ENCODE measurements at places on chromosomes 1 and 21.

DNA sequence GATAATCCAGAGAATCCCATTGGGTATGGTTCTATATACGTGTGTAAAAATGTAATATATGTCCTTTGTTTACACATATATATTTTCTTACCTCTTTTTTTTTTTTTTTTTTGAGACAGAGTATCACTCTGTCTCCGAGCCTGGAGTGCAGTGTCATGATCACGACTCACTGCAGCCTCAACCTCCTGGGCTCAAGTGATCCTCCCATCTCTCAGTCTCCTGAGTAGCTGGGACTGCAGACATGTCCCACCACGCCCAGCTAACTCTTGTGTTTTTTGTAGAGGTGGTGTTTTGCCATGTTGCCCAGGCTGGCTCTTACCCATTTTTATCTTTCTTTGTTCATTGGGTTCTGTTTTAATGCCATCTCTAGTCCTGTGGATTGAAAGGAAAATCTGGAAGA is 59.5 kb downstream of the ZBTB17 start:
- DNase-seq: no peak

- no peak for DNase-seq
Observed at GRCh38 chr1:19662313-19662712, 2.4 kb upstream of the HTR6 start.

DNA sequence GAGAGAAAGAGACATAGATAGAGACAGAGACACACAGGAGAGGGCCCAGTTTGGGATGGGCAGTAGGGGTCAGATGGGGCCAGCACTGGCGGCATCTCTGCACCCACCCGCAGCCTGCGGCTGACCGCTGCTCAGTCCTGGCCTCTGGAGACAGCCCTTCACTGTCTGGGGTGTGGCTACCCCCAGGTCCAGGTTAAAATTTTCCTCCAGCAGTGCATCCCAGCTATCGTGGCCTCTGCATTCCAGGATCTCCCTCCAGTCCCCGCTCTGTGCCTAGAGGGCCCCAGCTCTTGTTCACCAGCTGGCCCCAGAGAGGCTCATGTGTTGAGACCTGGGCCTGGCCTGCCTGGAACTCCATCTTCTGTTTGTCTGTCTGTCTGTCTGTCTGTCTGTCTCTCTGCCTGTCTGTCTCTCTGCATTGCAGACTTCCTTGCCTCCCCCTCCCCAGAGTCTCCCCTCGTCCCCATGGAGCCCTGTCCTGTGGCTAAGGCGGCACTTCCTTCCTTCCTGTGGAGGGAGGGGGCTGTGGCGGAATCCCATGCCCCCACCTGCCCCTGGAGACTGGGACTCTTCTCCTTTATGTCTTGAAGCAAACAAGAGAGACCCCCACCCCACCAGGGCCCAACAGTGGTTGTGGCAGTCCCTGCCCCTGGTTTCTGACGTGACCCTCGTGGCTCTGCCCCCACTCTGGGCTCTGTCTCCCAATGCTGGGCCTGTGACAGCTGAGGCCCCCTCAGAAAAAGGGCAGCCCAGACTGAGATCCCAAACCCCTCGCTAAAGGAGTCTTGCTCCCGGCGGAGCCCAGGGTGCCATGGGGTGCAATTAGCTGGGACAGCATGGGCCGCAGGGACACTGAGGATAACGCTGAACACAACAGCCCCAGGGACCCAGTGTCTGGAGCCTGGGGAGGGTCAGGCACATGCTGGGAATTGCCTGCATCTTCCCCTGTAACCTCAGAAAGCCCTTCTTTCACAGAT is 241.8 kb downstream of the NPHP4 start:
- DNase-seq: no peak

DNA sequence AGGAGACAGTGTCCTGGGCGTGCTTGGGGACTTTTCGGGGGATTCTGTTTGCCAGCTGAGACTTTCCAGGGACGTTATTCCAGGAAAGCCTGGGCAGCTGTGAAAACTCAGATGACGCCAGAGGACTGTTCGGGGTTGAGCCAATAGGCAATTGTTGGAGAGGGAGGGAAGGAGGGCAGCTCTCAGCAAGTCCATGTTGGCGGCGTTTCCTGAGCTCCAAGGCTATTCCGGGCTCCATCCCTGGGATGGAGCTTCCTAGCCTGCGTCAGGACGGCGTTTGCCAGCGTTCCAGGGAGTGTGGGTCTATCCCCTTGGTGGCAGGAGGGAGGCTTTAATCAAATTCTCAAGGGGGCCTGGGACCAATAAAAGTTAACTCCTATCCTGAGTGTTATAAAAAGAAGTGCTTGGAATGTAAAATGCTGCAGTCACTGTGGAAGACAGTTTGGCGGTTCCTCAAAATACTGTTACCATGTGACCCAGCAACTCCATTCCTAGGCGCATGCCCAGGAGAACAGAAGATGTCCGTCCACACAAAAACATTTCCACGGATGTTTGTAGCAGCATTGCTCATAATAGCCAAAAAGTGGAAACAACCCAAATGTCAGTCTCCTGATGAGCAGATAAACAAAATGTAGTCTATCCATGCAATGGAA is 15.2 kb downstream of the SLC27A3 start:
- DNase-seq: no peak

DNA sequence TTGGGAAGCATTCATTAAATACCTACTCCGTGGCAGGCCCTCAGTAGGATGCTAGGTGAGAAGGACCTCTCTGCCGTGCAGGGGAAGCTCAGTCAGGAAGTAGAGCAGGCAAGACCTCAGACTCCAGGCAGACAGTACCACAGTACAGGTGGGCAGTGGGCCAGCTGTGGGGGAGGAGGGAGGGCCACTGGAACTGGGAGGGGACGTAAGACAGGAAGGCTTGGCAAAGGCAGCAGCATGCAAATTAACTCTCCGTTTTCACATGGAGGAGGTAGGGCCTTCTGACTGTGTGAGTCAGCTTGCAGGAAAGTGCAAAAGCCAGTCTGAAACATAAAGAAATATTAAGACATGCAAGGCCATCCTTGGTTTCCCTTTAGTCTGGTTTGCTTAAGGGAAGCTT is 157.7 kb downstream of the TRIM33 start:
- DNase-seq: no peak

DNA sequence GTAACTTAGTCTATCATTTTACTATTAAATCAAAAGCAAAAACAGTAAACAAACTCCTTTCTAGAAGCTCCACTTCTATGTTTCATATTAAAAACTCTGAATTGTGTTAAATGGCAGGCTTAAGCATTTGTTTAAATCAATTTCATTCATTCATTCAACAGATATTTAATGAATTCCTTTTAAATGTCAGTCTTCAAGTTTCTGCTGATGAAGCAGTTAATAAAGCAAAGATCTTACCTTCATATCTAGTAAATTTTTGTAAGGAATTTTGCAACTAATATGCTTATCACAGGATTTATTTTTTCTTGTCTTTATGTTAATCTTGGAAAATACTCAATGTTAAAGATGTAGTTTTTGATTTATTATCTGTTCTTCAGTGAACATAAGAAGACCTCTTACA is 54.1 kb upstream of the RGS18 start:
- no peak for DNase-seq

- no peak for DNase-seq
Observed at GRCh38 chr1:17091252-17091651, 28.0 kb downstream of the PADI2 start.

GRCh38 chr1:56872597-56872996 is 18.0 kb downstream of the C8A start:
- DNase-seq: no peak

DNA sequence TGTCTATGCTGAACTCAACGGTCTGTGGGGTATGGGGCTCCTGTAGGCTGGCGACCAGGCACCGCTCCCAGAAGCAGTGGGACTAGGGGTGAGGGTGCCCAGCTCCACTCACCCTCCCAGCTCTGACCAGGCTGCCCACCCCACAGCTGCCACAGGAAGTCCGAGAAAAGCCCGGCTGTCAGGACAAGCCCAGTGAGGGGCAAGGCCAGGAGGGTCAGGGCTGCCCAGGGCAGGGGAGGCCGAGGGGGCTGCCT is 3.5 kb upstream of the TMEM52 start:
- no peak for DNase-seq

- DNase-seq: no peak
Observed at GRCh38 chr21:42350927-42351426, at the start of gene TFF2. TFF2 (minus strand) TSS chr21:42350994; CDS start chr21:42350957, 37 bp downstream.

DNA sequence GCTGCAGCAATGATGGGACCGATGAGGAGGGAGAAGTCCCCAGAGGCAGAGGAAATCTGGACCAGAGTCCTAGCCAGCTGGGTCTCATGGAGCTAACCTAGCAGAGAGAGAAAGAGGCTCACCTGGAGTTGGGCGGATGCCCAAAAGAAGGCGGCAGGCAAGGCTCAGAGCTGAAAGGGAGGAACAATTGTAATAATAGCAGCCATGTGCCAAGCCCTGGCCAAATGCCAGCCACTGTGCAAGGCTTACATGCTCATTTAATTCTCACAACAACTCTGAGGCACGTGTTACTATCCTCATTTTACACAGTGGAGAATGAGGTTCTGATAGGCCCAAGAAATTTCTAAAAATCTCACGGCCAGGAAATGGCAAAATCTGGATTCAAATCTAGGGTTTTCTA is 50.0 kb upstream of the ZNF648 start:
- DNase-seq: no peak

DNA sequence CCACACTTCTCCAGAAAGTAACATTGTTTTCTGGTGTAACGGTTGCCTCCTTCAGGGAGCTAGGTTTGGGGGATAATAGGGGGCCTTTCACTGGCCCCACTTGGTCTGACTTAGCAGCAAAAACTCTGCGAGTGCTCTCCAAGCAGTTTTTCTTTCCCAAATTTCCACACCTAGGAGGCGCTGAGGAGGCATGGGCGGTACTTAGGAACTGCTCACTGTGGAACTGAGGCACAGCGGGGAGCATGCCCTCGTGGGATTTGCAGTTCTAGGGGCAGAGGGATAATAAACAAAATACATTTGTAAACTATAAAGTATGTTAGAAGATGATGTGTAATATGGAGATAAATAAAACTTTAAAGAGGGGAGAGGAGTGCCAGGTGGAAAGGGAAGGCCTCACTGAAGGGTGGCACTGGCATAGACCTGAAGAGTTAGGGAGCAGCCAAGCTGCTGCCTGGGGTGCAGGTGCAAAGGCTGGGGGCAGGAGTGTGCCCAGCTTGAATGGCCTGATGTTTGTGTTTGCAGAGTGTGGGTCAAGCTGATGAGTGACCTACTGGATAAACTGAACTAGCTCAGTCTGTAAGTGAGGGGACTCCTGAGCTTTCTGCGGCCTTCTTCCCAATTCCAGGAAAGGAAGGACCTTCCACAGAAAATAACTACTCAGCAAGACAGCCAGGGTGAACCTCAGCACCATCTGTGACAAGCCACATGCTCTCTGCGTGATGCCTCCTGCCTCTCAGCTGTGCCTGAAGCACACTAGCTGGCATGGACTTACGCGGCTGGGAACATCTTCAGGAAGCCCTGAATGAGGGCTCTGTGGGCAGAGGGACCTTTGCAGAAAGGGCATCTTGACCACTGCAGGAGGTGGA is 1.9 kb downstream of the EPHX1 start:
- no peak for DNase-seq

DNA sequence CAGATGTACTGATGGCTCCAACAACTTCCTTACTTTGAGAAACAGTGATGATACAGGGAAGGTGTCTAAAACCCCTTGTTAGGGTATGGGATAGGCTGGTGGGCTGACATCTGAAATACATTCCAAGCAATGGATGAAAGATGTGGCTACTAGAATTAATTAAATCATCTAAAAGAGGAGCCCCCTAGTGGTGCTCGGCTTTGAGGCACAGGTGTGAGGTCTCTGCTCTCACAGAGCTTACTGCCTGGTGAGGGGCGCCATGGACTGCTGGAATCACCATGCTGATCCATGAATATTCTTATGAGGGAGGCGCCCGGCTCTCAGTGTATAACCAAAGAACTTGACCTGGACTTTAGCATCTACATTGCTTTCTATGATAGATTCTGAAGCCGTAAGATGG is 48.5 kb downstream of the GNG4 start:
- DNase-seq: no peak

- no peak for DNase-seq
Observed at GRCh38 chr1:184223216-184223615, 163.6 kb upstream of the C1orf21 start.

DNA sequence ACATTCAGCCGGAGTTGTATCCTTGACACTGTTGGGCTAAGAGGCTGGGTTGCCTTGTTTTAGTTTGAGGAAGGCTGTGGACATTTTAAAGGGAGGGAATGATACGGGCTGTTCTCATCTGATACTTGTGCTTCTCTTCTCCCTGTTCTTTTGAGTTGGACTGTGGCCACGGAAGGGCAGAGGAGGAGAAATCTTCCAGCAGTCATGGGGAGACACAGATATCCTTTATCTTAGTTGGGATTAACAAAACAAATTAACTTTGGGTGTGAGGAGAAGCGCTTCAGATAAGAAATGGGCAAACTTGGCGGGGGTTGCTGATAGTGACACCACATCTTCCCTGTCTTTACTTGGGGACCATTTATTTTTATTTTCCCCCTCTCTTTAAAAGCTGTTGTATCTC is 138.8 kb downstream of the ROR1 start:
- DNase-seq: no peak

DNA sequence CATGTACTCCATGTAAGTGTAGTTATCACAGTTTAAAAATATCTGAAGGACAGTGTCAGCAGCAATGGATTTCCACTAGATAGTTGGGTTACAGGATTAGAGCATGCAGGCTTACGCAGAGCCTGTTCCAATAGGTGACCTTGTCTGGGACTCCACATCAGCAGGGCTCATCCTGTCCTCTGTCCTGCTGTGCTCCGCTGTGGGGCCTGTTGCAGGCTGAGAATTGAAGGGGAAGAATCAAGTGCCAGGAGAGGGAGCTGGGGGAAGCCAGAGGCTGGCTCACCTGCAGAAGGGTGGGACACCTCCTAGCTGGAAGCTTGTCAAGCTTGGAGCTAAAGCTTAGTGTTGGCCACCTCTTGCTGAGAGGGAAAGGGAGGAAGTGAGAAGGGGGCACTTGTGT is 62.8 kb downstream of the XCL2 start:
- no peak for DNase-seq

DNA sequence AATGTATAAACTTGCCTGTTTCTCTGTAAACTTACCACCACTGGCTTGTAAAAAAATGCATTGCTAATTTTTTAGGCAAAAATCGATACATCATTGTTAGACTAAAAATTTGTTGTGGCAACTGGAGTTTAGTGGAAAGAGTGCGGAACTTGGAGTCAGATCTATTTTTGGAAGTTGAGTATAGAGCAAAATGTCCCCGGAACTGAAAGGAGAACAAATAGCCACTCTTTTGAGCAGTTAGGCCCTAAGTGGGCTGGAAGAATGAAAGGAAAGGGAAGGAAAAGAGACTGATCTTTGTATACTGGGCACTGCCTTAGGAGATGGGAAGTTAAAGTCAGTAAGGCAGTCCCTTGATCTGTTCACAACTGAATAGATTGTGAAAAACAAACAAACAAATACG is 30.2 kb downstream of the OPTC start:
- no peak for DNase-seq

GRCh38 chr21:39710866-39711265 is 34.1 kb upstream of the IGSF5 start:
- no peak for DNase-seq

- no peak for DNase-seq
Observed at GRCh38 chr1:110538075-110538474, 19.1 kb upstream of the KCNA10 start.

DNA sequence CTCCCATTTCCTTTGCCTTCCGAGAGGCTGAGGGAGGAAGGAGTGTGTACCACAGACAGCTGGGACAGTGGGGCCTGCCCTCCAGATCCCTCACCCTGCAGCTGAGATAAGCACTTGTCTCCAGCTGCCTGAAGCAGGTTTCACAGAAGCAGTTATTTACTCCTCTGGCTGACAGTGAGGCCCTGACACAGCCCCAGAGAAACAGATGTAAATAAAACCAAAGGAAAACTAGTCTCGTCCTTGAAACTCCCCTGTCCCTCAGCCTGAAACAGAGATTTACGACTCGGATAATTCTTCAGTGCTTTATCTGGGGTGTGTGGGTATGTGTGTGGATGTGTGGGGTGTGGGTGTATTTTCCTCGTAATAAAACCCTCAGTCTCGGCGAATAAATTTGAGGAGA is 181.1 kb downstream of the IGSF21 start:
- DNase-seq: no peak

Measured in stimulated activated CD8-positive, alpha-beta memory T cell treated with anti-CD3 and anti-CD28 coated beads, Interleukin-15, amount 100 ng/mL, for 1 hour (primary cell).